ENCODE measurements at places on chromosomes 1 and 21.

DNA sequence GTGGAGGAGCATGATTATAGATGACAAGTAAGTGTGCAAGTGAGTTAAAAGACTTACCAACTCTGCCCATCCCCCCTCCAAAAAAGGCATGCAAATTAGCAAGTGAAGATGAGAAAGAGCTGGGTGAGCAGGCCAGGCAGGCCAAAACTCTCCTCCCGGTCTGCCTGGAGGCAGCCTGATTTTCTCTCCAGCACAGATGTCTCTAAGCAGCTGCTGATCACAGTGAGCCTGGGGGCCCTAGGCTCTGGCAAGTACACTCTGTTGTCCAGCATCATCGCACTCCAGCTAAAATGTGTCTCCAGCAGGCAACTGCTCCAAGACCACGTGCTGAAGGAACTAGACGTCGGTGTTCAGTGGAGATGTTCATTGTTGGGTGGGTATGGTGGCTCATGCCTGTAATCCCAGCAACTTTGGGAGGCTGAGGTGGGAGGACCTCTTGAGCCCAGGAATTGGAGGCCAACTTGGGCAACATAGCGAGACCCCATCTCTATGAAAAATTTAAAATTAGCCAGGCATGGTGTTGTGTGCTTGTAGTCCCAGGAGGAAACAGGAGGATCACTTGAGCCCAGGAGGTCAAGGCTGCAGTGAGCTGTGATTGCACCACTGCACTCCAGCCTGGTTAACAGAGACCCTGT lies 56.7 kb upstream of the PUM1 start:
- DNase-seq: no peak

DNA sequence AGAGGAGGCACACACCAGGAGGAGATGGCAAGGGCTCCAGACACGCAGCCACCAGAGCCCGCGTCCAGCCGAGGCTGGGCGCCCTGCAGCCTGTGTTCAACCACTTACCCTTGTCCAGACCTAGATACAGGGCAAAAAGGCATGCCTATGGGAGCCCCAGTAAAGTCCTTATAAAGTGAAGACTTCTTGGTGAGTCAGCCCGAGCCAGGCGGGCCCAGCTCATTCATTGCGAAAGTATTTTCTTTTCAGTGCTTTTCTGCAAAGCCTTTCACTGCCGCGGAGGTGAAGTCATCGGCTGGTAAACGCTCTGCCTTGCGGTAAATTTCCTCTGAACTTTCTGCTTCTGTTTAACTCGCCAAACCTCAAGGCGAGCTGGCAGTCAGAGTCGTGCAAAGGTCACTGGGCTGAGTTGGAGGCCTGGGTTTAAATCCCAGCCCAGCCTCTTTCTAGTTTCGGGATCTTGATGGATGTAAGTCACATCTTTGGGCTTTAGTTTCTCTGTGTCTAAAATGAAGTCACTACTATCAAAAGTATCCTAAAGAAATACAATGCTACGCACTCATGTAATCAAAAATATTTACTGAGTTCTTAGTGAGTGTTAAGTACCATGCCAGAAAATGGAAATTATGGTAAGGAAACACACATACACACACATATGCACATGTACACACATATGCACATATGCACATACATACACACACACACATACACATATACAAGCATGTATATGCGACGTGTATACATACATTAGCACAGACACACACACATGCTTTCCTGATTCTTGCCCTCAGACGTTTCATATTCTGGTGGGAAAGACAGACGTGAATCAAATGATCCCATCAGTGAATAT lies 54.7 kb upstream of the IFFO2 start:
- DNase-seq: peak; percentile 67

DNA sequence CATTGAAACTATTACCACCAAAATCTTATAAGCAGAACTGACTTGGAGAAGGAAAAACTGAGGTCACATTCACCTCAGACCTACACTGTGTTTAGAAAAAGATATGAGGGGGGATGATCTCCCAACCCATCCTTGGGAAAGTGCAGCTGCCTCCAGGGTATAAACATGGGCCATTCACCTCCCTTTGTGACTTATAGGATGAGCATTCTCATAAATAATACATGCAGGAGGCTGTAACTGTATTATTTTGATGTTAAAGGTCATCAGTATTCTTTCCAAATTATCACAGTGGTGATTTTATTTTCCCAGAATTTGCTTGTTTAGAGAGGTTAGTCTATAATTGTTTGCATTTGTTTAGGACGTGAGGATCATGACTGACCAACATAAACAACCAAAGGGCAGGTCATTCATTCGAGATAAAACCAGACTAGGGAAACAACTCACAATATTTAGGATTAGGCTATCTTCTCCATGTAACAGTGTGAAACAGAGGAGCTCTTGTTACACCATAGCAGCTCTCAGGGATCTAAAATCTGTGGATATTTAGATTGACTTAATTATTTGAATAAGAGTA lies 109.2 kb upstream of the NR5A2 start:
- no peak for DNase-seq

- no peak for DNase-seq
These were observed 65.5 kb upstream of the WNT4 start for GRCh38 chr1:22208268-22208972.

- DNase-seq: no peak
These were observed 7.5 kb downstream of the IVNS1ABP start for GRCh38 chr1:185309566-185309965.

- no peak for DNase-seq
These were observed 55.9 kb downstream of the FAM163A start for GRCh38 chr1:179798864-179799516.

- DNase-seq: no peak
These were observed 27.7 kb downstream of the DSTYK start for GRCh38 chr1:205183676-205184335.

- no peak for DNase-seq
These were observed 101.7 kb upstream of the CASZ1 start for GRCh38 chr1:10897981-10898728.

DNA sequence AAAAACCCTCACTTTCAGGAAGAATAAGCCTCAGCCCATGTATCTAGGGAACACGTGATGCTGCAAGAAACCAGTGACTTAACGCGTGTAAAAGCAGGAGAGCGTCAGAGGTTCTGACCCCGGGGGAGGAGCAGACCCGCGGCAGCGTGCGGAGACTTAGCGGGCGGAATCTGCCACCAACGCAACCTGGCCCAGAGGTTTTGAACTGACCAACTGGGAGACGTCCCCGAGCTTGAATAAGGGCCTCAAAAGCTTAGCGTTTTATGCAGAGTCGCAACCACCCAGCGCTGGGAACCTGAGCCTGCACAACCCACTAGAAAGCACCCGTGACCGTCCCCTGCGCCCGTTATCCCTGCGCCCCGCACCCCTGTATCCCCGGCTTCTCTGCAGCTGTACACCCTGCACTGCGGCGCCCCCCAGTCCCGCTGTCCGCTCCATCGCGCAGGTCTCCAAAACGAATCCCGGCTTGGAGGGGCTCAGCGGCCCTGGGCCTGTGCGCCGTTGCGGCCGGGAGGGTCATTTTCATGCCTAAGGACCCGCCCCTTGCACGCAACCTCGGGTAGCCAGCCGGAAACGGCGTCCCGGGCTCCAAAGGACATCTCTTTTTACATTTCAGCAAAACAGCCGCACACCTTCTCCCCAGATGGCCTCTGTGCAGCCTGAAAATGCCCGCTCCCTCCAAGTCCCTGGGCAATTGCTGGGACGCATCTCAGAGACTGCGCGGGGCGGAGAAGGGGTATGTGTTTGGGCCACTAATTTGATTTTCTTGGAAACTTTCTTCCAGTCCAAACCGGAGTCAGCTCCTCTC lies 29.4 kb upstream of the TRIM17 start:
- no peak for DNase-seq

- DNase-seq: no peak
These were observed 199.4 kb upstream of the NRIP1 start for GRCh38 chr21:15264084-15264665.

- no peak for DNase-seq
These were observed 277.4 kb downstream of the BRINP2 start for GRCh38 chr1:177448036-177448615.

DNA sequence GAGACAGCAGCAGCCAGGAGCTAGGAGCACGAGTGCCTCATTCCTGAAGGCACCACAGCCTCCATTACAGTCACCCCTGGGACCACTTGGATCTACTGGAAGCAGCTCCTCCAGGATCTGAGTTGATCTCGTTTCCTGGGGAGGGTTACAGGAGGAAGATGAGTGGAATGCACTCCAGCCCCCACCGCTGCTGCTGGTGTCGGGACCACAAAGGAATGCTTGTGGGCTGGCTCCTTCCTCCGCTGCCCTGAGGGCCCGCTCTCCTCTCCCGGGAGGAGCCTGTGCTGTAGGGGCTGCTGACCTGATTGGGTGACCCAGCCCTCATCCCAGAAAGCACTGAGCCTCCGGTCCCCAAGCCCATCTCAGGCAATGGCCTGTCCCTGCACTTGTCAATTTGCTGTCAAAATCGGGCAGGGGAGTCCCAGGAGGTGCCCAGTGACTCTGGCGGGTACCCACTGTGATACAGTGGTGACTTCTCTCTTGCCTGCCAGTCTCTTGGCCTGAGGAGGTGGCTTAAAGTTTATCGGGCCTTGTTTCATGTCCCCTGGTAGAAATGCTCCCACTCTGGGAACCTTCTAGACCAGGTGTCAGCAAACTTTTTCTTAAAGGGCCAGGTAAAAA lies 23.1 kb downstream of the IL10RB start:
- no peak for DNase-seq

DNA sequence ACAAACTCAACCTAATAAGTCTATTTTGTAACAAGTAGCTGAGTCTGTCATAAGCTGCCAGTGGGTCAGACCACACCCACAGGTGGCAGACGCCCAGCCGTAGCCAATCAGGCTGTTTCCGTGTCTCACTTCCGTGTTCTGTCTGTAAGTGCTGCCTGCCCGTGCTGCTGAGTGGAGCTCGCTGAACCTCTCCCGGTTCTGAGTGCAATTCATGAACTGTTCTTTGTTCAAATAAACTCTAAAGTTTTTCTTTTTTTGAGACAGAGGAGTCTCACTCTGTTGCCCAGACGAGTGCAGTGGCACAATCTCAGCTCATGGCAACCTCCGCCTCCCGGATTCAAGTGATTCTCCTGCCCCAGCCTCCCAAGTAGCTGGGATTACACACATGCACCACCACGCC lies 25.1 kb downstream of the POFUT2 start:
- peak; percentile 9 for DNase-seq

DNA sequence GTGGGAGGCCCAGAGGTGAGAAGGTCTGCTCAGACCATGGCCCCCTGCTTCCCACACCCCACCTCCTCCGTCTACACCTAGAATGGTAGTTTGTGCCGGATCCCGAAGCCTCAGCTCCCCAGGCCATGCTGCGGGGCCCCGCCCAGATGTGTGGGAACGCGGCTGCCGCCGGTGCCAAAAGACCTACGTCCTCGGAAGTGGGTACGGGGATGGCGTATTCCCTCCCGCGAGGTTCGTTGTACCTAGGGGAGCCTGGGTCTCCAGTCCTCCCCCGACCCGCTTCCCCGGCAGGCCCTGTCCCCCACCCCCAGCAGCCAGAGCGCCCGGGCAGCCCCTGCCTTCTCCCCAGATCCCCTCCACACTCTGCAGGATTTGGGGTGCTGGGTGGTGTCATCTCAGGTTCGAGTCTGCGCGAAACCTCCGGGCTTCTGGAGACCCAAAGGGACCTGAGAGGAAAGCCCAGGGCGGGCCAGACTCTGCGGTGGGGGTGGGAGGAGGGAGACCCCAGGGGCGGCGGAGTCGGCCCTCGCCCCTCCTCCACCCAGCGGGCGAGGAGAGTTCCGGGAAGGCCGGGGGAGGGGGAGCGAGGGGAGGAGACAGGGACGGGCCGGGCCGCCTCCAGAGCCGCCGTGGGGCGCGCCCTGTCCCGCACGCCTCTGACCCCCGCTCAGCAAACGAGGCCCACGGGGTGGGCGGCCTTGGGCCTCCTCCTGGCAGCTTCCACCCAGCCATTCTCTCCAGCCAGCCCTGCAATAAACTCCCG lies 6.2 kb upstream of the PRDM16 start:
- DNase-seq: no peak

GRCh38 chr21:45283611-45284455 lies 3.9 kb downstream of the POFUT2 start:
- DNase-seq: peak; percentile 23

GRCh38 chr1:19786988-19787423 lies 12.7 kb downstream of the TMCO4 start:
- no peak for DNase-seq

- DNase-seq: no peak
These were observed 13.8 kb upstream of the KDM4A start for GRCh38 chr1:43636006-43636641.

DNA sequence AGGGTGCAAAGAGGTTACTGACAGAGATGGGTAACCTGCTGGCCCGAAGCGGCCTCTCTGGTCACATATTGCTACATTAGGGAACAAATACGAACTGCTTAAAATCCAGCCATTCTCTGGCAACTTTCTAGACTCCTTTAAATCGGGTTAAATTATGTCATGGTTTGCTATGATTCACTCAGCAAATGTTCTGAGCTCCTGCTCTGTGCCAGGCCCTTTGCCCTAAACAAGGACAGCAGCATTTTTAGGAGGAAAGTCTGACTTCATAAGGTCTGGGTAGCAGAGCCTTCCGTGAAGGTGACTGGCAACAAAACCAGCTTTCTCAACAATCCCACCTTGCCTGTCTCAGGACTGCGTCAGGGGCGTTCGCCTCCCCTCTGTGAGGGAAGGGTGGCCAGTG lies 15.4 kb downstream of the ZP4 start:
- DNase-seq: no peak

DNA sequence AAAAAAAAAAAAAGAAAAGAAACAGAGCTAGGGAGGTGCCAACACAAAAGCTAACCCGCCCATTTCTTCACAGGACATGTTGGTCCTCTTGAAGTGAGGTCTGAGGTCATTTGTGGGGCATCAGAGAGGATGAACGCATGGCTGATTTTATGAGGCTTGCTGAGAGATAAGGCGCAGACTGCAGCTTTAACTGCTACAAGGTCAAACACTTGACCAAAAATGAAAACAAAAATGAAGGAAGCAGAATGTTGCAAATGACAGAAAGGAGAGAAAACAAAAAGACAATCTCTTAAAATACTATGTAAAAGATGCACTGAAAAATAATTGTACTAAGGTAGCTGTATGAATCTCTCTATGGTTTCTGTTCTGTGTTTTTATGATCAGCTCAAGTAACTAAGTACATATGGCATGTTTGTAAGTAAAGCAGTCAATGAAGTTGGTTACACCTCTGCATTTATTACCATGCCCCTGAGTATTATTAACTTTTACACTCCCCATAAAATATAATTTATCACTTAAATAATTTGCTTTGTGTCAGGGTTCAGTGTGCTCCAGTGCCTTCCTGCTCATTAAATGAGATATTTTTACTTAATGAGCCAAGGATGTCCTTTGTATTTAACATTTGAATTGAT lies 249.1 kb upstream of the NR5A2 start:
- DNase-seq: no peak

DNA sequence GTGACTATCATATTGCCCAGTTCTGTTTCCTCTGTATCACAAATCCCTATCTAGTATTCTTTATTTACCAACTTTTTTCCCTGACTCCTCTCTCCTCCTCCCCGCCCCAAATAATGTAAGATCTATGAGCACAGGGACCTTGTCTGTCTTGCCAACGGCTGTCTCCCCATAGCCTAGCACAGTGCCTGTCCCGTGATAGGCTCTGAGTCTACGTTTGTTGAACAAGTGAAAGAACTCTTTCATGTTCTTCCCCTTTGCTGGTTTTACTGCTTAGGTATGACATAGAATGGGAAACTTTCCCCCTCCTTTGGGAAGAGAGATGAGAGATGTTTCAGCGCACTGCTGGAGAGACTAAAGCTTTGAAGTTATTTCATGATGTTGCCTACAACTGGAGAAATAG lies 367.0 kb downstream of the PRDM2 start:
- DNase-seq: no peak

GRCh38 chr1:26782521-26783212 lies 5.1 kb upstream of the PIGV start:
- no peak for DNase-seq

- DNase-seq: no peak
These were observed at the start of gene BATF3 for GRCh38 chr1:212699625-212700222. TSS of gene BATF3 (minus strand) at chr1:212699840. CDS start at chr1:212699762, 78 bp downstream.

GRCh38 chr1:186735463-186735862 lies 55.2 kb upstream of the PTGS2 start:
- no peak for DNase-seq
